ENCODE measurements at places on chromosomes 3 and 15. TPM values are rescaled to one million over a fixed set of nuclear protein-coding genes. Genes with fewer than 3 reads are reported as not detected.

The COL8A1 gene
- 14.1 TPM for total RNA-seq

The OIP5 gene
- total RNA-seq = 0.51 TPM

The C3orf22 gene
- not detected for total RNA-seq

The YEATS2 gene
- 9.0 TPM for total RNA-seq

The ATP2B2 gene
- 0.14 TPM for total RNA-seq

The GOLGA8H gene
- not detected for total RNA-seq

The PRTG gene
- 0.43 TPM for total RNA-seq

The ZPLD1 gene
- total RNA-seq = not detected

The GRAMD1C gene
- 2.4 TPM for total RNA-seq

The HESX1 gene
- not detected for total RNA-seq

The CCDC33 gene
- not detected for total RNA-seq

The FSD2 gene
- 144 TPM for total RNA-seq

The CSPG5 gene
- total RNA-seq = 0.35 TPM

The ERICH6 gene
- not detected for total RNA-seq

The SCG3 gene
- not detected for total RNA-seq

The CCR3 gene
- total RNA-seq = not detected

The C3orf85 gene
- total RNA-seq = not detected

The CFAP44 gene
- total RNA-seq = 2.2 TPM

The FOXP1 gene
- 38.5 TPM for total RNA-seq

The KCNAB1 gene
- 3.7 TPM for total RNA-seq

The PRRT3 gene
- 0.57 TPM for total RNA-seq
